PC-3 (cell line): ENCODE measurements at places on chromosomes 2 and 18.
A peak's percentile ranks its signal among the peaks of the same experiment; 100 is the strongest.

DNA sequence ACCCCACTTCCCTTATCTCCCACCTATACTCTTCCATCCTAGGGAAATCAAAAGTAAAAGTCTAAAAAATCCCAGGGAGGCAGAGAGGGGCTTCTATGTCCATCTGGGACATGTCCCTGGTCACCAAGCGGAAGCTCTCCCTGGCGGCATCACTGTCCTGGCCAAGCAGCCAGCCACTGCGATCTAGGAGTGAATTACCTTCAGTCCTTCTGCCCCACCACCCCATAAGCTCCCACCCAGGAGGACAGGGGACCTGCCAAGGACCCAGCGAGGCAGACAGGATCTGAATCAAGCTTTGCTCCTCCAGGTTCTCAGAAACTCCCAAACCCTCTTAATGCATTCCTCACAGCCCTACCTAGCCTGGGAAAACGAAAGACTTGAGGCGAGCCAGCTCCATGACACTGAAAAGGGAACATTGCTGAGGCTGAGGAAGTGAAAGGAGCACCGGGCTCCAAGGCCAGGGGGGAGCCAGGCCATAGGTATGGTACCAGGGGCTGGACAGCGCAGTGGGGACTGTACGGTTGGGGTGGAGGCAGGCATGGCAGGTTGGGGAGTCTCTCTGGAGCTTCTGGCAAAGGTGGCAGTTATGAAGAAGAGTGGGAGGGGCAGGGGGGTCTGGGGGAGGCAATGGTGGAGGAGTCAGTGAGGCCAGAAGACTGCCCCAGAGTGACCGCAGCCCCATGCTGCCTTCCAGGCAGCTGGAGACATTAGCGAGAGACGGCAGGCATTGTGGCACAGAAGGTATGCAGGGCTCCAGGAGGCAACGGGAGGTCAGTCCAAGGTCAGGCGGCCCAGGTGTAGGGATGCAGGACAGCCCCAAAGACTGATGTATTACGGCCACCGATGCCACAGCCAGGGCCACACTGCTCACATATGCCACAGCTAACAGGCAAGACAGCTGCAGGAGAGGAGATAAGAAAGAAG, 2.7 kb upstream of the SLC23A3 start:
- DNase-seq = no peak

GRCh38 chr2:12173271-12173942, 427.0 kb downstream of the LPIN1 start:
- DNase-seq = peak; percentile 33

GRCh38 chr2:31110431-31110830, 27.8 kb downstream of the GALNT14 start:
- no peak for DNase-seq

- peak; percentile 83 for DNase-seq
These were observed 187.2 kb downstream of the TXNL1 start for GRCh38 chr18:56451188-56451587.

DNA sequence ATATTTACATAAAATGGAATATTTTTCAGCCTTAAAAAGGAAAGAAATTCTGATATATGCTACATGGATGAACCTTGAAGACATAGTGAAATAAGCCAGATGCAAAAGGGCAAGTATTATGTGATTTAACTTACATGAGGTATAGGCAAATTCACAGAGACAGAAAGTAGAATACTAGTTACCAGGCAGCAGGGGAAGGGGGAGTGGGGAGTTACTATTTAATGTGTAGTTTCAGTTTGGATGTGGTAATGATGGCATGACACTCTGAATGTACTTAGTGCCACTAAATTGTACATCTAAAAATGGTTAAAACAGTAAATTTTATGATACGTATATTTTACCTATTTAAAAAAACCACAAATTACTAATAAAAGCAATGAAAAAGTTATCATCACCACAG, 12.1 kb downstream of the METTL4 start:
- DNase-seq = no peak

DNA sequence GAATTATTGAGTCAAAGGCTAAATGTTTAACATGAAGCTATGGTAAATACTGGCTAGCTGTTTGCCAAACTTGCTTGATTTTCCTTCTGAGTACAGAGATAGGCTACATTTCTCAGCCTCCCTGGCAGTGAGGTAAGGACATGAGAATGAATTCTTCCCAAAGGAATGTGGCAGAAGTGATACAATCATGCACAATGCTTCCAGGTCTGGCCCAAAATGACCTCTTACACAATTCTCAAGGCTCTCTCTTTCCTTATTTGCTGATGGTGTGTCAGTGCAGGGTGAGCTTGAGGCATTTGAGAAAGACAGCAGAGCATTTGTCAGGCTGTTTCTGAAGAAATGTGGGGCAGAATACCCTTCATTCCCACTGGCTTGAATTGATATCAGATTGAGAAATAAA, 95.6 kb upstream of the NABP1 start:
- peak; percentile 96 for DNase-seq

GRCh38 chr2:222025881-222026271, 272.9 kb downstream of the PAX3 start:
- no peak for DNase-seq

GRCh38 chr2:3725458-3726250, 22.3 kb downstream of the DCDC2C start:
- no peak for DNase-seq

DNA sequence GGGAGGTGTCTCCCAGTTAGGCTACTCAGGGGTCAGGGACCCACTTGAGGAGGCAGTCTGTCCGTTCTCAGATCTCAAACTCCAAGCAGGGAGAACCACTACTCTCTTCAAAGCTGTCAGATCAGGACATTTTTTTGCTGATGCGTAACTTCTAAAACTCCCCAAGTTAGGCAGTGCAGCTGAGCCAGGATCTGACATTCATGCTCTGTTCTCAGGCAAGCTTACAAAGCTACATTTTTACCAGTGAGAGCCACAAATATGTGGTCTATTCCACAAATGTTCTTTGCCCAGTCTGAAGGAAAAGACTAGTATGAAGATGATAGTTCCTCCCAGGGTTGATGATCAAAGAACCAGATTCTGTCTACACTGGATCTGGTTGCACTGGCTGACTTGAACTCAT, 184.1 kb downstream of the MTCL1 start:
- DNase-seq = no peak

DNA sequence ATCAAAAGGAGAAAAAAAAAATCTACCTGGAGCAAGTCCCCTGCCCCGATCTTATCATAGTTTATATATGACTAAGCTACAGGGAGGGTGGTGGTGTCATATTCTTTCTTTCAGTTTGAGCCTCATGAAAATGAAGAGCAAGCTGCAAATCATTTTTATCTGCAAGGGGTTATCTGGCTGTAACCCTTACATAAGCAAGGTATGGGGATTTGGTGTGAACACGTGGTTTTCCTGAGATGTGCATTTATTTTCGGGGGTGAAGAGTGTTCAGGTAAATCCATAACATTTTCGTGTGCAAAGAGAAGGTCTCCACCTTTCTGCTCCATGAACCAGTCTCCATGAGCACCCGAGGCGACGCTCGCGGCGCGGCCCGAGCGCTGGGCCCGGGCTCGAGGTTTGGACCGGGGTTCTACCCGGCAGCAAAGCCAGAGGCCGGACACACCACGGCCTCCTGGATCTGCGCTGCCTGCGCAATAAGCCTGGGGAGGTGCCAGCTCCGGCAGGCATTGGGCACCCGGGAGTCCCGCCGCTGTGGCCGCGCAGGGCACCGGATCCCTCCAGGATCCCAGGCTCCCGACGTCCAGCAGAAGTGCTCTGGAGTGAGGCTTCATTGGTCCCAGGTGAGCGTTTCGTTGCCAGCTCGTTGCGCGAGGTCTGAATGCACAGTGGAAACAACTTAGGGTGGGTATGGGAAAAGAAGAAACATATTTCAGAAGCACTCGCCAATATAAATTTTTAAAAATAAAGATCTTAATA, 36.1 kb upstream of the GPD2 start:
- DNase-seq = peak; percentile 78

DNA sequence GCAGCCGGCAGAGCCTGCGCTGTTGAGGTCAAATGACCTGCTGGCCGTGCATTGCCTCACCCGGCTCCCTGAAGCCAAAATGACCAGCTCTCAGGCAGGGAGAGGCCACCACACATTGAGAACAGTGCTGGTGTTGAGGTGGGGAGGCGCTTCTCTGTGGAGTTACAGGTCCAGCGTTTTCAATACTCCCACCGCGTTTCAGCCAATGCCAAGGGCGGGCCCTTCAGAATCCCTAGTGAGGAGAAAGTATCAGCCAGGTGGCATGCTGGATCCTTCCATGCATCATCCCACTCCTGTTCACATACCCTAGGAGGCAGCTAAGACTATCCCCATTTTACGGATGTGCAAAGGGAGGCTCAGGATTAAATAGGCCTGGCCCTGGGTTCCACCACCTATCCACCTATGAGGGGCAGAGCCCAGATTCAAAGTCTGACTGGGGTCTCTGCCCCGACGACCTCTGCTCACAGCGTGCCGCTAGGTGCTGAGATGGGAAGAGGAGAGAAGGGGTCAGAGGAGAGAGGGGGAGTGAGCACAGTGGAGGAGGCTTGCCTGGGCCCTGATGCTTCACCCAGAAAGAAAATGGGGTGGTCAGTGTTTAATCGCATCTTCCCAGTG, 137.6 kb upstream of the ID2 start:
- no peak for DNase-seq

DNA sequence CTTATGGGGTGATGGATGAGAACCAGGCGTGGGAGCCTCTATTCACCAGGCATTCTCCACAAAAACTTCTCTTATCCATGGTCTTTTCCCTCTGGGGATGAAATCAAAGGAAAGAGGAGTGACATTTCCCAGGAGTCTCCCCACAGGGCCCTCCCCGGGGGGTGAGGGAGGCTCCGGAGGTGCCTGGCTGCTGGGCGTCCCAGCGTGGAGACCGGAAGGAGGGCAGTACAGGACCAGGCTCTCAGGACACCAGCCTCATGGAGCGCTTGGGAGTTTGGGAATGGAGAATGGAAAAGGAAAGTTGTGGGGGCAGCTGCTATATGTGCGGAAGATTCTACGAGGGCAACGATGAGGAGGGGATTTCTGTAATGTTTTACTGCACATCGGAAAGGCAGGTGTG, 22.1 kb downstream of the CIB4 start:
- DNase-seq = no peak

DNA sequence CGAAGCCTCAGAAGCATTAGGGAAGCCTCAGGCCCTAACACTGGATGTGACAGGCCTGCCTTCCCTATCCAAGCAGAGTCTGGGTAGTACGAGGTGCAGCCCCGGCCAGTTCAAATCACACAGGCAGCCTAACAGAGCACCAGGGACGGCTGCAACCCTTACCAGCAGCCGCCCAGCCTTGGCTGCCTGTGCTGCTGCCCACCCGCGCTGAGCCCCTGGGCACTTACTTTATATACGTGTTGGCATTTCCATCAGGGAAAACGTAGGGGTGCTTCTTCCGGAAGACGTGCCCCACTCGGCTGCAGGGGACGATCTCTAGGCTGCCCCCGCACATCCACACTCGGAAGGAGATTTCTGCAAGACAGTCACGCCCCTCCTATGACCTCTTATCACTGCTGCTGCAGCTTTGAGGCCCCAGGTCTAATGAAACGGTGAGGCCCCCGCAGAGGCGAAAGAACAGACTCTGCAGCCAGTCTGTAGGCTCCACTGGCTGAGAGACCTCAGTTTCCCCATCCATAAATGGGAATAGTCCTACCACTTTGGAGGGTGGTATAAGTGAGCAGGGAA, 124.7 kb upstream of the CAPN13 start:
- DNase-seq = no peak

GRCh38 chr2:68328901-68329300, 9.2 kb upstream of the CNRIP1 start:
- DNase-seq = no peak

GRCh38 chr2:82344670-82345069, 2040.1 kb upstream of the LRRTM1 start:
- peak; percentile 62 for DNase-seq

GRCh38 chr2:237662671-237663093, 35.3 kb downstream of the LRRFIP1 start:
- peak; percentile 74 for DNase-seq

DNA sequence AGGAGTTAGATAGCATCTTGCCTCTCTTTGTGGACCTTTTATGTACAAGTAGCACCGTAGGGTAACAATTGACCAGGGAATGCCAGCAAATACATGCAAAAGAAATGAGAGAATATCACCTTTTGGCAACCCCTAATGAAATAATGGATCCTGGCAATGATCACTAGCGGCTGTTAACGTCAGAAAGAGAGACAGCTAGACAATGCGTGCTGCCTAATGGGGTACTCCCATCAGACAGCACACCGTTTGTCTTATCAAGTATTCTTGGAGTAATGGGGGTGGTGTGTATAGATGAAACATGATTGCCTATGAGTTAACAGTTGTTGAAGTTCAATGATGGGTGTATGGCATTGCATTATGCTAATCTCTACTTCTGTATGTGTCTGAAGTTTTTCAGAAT, 1.6 kb downstream of the ELAC1 start:
- DNase-seq = no peak

- peak; percentile 89 for DNase-seq
These were observed 15.1 kb downstream of the RDH14 start for GRCh38 chr2:18545384-18545783.

- DNase-seq = no peak
These were observed 62.6 kb upstream of the CTLA4 start for GRCh38 chr2:203804764-203805485.

GRCh38 chr18:36354989-36355388, 57.5 kb downstream of the FHOD3 start:
- peak; percentile 68 for DNase-seq

DNA sequence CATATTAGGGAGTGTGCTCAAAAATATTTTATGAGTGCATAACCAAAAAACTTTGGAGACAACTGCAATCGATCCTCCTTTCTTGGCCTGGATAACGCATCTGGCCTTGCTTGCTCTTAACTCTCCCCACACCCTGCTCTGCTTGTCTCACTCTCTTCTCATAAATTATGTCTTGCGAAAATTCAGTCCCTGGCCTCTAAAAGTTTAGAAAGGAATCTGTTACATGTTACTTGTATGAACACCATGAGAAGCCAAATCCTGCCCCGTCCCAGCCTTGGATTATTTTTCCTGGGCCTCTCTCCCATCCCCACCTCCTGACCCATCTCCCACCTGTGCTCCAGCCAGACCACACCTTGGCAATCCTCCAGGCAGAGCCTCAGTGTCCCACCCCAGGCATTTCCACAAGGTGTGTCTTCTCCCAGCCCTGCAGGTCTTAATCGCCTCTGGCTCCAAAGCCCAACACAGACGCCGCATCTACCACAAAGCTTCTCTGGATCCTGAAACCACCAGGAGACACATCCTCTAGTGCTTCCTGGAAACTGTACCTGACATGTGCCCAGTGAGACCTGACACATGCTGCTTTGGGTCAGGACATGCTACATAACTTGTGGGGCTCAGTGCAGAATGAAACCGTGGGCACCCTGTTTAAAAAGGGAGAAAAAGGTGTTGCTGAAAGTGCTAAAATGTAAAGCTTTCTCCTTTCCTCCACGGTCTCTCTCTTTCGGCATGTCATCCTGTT, 99.6 kb upstream of the ST3GAL5 start:
- DNase-seq = no peak

DNA sequence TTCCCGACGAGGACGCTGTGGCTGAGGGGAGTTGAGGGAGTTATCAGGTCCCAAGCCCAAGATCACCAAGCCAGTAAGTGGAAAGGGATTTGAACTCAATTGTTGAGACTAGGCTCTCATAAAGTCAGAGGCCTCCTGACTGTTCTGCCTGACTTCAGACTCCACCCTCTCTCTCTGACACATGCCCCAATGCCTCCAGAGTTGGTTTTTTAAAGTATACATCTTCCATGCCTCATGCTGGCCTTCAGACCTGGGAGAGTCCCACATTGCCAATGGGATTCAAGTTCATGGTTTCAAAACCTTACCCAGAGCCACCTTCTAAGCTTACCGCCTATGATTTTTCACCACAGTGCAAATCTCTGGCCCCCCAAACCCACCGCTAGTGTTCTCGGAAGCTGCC, 100.8 kb downstream of the RTN4 start:
- DNase-seq = no peak

GRCh38 chr2:18301421-18302139, 258.9 kb downstream of the RDH14 start:
- DNase-seq = no peak

GRCh38 chr2:50004667-50005066, 850.4 kb upstream of the FSHR start:
- no peak for DNase-seq
